Placental pericyte (primary cell): ENCODE measurements at places on chromosomes 1 and 21. TPM values are rescaled to one million over a fixed set of nuclear protein-coding genes. Genes with fewer than 3 reads are reported as not detected.

KIAA0040 gene
- total RNA-seq: 0.66 and 1.1 TPM in 2 replicates

HIVEP3 gene
- total RNA-seq: 8.7 and 9.4 TPM in 2 replicates

ARHGEF16 gene
- 0.44 and 0.57 TPM in 2 replicates for total RNA-seq

PLA2G2A gene
- total RNA-seq: not detected in 2 replicates

PLEKHO1 gene
- 46.2 and 78.3 TPM in 2 replicates for total RNA-seq
